ENCODE measurements at places on chromosomes 13 and 19. TPM values are rescaled to one million over a fixed set of nuclear protein-coding genes. Genes with fewer than 3 reads are reported as not detected.

The MUC16 gene
- total RNA-seq: not detected

The ATP8B3 gene
- total RNA-seq: 2.8 TPM

The KLHL1 gene
- total RNA-seq: not detected

The ADGRL1 gene
- total RNA-seq: 2.0 TPM

The ADGRE3 gene
- not detected for total RNA-seq

The ZBTB45 gene
- total RNA-seq: 5.5 TPM

The NDUFA11 gene
- total RNA-seq: 290 TPM

The CGB8 gene
- total RNA-seq: not detected

The ZNF681 gene
- total RNA-seq: 0.87 TPM

The TSKS gene
- total RNA-seq: 0.44 TPM

The ATP11A gene
- 9.2 TPM for total RNA-seq

The CRTC1 gene
- total RNA-seq: 2.6 TPM

The ADGRE2 gene
- not detected for total RNA-seq

The ZNF569 gene
- total RNA-seq: 8.4 TPM

The TMEM150B gene
- total RNA-seq: not detected

The KCNN1 gene
- 0.15 TPM for total RNA-seq

The ONECUT3 gene
- not detected for total RNA-seq

The FOXA3 gene
- not detected for total RNA-seq

The KIRREL2 gene
- not detected for total RNA-seq

The CEACAM19 gene
- 2.6 TPM for total RNA-seq

The ZNF600 gene
- total RNA-seq: 4.7 TPM

The RTBDN gene
- not detected for total RNA-seq

The B9D2 gene
- total RNA-seq: 2.8 TPM

The BST2 gene
- 0.99 TPM for total RNA-seq

The TINCR gene
- not detected for total RNA-seq

The DLEU7 gene
- not detected for total RNA-seq

The CLEC11A gene
- total RNA-seq: 64.9 TPM

The AP1M2 gene
- total RNA-seq: not detected

The VSTM2B gene
- total RNA-seq: not detected

The DAPK3 gene
- 103 TPM for total RNA-seq

The ANKRD27 gene
- total RNA-seq: 34.6 TPM

The DAND5 gene
- not detected for total RNA-seq

The SLITRK6 gene
- 0.83 TPM for total RNA-seq

The SPTBN4 gene
- total RNA-seq: 18.4 TPM

The ZNF534 gene
- total RNA-seq: 0.17 TPM

The SPRY2 gene
- total RNA-seq: 20.1 TPM

The TSSK6 gene
- 4.5 TPM for total RNA-seq

The CALR3 gene
- not detected for total RNA-seq

The SLC46A3 gene
- total RNA-seq: 5.1 TPM

The RFC3 gene
- 3.6 TPM for total RNA-seq

The CEACAM3 gene
- not detected for total RNA-seq

The MATK gene
- total RNA-seq: 0.15 TPM

The IGFLR1 gene
- 0.29 TPM for total RNA-seq

The RNF17 gene
- 0.17 TPM for total RNA-seq

The TMEM205 gene
- total RNA-seq: 120 TPM

The SMIM44 gene
- total RNA-seq: not detected

The LRRC63 gene
- total RNA-seq: 0.17 TPM

The ZNF441 gene
- total RNA-seq: 12.2 TPM

The POSTN gene
- total RNA-seq: 176 TPM

The HSD11B1L gene
- 27.3 TPM for total RNA-seq

The INSL3 gene
- total RNA-seq: not detected

The HNRNPUL1 gene
- 118 TPM for total RNA-seq

The IGFL3 gene
- total RNA-seq: not detected

The GIPC3 gene
- total RNA-seq: not detected

The MEIOSIN gene
- not detected for total RNA-seq

The ZNF813 gene
- total RNA-seq: 3.5 TPM
